Dermis microvascular lymphatic vessel endothelial cell (primary cell): ENCODE measurements at places on chromosomes 2 and 18. TPM values are rescaled to one million over a fixed set of nuclear protein-coding genes. Genes with fewer than 3 reads are reported as not detected.
A peak's percentile ranks its signal among the peaks of the same experiment; 100 is the strongest.

GRCh38 chr18:13382366-13382953 lies 163.9 kb downstream of the LDLRAD4 start:
- DNase-seq, result peak; percentile 93

DNA sequence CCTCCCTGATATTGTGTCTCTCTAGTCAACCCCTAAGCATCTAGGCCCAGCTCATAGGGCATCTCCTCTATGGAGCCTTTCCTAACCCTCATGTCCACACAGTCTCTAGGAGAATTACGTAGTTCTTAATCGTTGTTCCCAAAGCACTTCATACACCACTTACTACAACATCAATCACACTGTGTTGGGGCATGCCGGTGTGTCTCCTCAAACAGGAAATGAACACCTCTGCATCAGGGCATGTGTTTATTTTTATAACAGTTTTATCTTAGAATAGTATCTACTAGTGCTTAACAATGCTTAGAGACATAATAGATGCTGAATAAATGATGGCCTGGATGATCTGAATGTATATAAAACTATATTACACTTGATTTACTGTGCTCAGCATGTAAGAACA lies 19.7 kb downstream of the CYP1B1 start:
- DNase-seq, result no peak

- DNase-seq, result no peak
Measured at GRCh38 chr18:42765302-42765701, 350.2 kb downstream of the RIT2 start.

GRCh38 chr2:59888015-59888414 lies 665.4 kb downstream of the BCL11A start:
- DNase-seq, result no peak

GRCh38 chr2:4272261-4272858 lies 569.0 kb downstream of the DCDC2C start:
- no peak for DNase-seq

- no peak for DNase-seq
Measured at GRCh38 chr2:115124817-115125216, 682.4 kb downstream of the DPP10 start.

- no peak for DNase-seq
Measured at GRCh38 chr2:238978497-238978896, 130.6 kb downstream of the TWIST2 start.

Gene CD207
- under 0.01 TPM in 2 replicates for total RNA-seq

DNA sequence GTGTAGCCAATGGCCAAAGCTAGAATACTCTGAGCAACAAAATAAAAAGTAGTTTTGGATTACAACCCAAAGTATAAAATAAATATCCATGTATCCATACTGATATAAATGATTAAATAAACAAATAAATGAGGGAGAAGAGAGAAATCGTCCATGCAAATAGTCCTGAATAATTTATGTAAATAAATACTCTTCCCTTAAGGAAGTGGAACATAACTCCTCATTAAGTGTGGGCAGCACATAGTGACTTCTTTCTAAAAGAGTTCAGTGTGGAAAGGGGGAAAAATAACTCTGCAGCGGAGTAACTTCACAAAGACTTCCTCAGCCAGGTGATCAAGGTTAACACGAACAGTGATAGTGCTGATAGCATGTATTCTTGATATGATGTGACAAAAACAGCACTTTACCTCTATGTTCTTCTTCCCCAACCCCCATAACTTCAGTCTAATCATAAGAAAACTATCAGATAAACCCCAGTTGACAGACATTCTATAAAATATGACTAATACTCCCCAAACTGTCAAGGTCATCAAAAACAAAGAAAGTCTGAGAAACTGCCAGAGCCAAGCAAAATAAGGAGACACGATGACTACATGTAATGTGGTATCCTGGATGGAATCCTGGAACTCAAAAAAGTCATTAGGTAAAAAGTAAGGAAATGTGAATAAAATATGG lies 30.7 kb downstream of the METTL8 start:
- no peak for DNase-seq

DNA sequence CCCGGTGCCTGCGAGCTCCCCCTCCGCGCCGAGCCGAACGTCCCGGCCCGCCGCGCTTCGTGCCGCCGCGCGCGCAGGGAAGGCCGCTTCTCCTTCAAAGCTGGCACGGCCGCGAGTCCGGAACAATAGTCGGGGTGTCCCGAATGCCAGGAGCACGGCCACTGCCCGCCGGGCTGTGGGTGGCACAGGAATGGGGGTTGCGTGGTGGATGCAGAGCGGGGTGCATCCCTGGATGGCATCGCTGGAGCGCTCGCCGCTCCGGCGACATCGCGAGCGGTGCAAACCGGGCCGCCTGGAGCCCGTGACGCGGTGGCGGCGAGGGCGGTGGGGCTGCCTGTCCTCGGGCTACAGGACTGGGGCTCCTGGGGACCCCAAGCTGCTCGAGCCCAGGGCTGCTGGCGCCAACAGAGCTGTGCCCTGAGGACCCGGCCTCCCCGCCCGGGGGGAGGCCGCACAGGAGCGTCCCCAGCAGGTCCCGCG lies 1.1 kb upstream of the SATB2 start:
- no peak for DNase-seq
